ENCODE measurements at places on chromosomes 5 and 9.

DNA sequence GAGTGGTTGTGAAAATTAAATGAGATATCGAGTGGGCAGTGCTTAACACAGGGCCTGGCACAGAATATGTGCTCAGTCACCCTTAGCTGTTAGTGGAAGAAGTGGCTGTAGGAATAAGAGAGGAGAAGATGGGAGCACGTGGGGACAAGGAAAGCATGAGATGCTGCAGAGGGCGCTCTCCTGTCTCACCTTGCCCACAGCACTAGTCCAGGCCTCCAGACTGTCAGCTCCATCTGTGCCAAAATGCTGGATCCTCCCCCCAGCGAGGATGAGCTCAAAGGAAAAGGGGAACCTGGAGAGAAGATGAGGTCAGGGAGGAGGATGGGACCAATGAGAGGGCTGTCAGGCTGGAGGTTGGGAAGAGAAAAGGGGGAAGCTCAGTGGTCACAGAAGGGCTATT, 12.5 kb downstream of the ARAP3 start:
- no peak for DNase-seq

DNA sequence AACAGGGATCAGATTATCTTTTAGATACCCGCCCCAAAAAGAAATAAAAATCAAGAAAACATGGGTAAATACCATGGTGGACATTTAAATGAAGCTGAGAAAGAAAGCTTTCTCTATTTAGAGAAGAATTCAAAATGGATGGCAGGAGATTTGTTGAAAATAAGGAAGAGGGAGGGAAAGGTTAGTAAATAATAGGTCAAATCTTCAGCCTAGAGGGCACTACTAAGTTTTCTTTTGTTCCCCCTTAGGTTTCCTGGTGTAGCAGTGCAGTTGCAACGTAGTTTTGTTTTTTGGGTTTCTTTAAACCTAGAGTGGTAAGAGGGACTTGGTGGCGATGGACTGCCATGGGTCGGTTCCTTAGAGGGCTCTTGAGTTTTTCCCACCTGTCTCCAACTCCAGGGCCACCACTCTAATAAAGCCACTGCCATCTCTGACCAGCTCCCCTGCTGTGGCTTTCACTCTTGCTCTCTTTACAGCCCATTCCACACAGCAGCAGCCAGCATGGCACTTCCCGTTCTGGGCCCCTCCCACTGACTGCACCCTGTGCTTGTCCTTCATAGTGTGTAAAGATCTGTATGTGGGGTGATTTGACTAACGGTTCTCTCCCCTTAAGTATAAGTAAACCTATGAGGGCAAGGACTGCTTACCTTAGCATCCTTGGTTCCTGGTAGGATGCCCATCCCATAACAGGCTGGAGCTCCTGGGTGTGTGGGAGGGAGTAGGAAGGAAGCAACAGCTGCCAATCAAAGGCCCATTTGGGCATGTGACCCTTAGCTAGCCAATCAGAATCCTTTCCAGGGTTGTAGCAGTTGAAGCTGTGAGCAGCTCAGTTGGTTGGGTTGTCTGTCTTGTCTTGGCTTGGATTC, 118.3 kb downstream of the SLC1A3 start:
- no peak for DNase-seq

GRCh38 chr5:157915638-157916037, 56.7 kb upstream of the CLINT1 start:
- peak; percentile 33 for DNase-seq

- DNase-seq, result no peak
Observed at GRCh38 chr9:136349546-136349945, 14.0 kb downstream of the DNLZ start.

DNA sequence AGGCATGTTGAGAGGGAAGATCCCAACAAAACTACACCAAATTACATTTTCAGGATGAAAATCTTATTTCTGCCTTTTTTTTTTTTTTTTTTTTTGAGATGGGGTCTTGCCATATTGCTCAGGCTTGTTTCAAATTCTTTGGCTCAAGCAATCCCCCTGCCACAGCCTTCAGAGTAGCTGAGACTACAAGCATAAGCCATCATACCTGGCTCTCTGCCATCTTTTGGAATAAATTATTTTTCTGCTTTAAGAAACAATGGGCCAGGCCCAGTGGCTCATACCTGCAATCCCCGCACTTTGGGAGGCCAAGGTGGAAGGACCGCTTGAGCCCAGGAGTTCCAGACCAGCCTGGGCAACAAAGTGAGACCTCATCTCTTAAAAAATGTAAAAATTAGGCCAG, 14.3 kb downstream of the AFF4 start:
- no peak for DNase-seq

DNA sequence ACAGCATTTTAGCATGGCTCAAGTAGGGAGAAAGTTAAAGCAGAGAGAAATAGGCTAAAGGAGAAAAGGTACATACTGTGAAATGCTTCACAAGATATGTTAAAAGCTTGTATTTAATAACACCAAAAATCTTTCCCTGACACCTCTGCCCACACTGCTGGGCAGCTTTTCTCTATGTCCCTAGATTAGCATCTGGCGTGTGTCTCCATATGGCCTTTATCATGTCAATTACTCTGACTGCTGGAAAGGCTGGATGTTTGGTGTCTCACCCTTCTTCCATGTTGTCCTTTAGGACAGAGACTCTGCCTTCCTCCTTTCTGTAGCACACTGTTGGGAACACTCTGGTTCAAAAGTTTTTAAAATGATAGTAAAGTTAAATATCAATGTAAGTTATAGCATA, 122.5 kb downstream of the OXCT1 start:
- DNase-seq, result no peak

- DNase-seq, result no peak
Observed at GRCh38 chr5:139642891-139643871, 5.0 kb upstream of the CXXC5 start.

All from iris pigment epithelial cell (primary cell).